ENCODE measurements at places on chromosomes 6 and 20. TPM values are rescaled to one million over a fixed set of nuclear protein-coding genes. Genes with fewer than 3 reads are reported as not detected.

GRCh38 chr6:136846046-136846445, 23.7 kb downstream of the PEX7 start:
- no peaks in the 10 kb centered on the region for H3K4me1 ChIP-seq
- peak; percentile 36 for DNase-seq
- no peaks in the 10 kb centered on the region for H3K27me3 ChIP-seq
- no peak overlapping the region for H3K4me3 ChIP-seq

GRCh38 chr20:14829906-14830305, 492.5 kb upstream of the FLRT3 start:
- no peak overlapping the region for H3K27ac ChIP-seq
- H3K36me3 ChIP-seq = no peaks in the 10 kb centered on the region
- H3K27me3 ChIP-seq = no peaks in the 10 kb centered on the region
- H3K4me1 ChIP-seq = no peaks in the 10 kb centered on the region

- H3K27ac ChIP-seq = no peak overlapping the region
- H3K4me3 ChIP-seq = no peak overlapping the region
- peaks cover 4% of the 10 kb centered on the region for H3K36me3 ChIP-seq
- no peak for DNase-seq
These were observed 103.0 kb downstream of the BCKDHB start for GRCh38 chr6:80209430-80209829.

- H3K36me3 ChIP-seq = no peaks in the 10 kb centered on the region
- no peak overlapping the region for H3K4me3 ChIP-seq
- DNase-seq = no peak
- no peak overlapping the region for H3K27ac ChIP-seq
- no peaks in the 10 kb centered on the region for H3K4me1 ChIP-seq
- H3K27me3 ChIP-seq = no peaks in the 10 kb centered on the region
These were observed 56.2 kb upstream of the NHSL1 start for GRCh38 chr6:138555421-138555988.

DNA sequence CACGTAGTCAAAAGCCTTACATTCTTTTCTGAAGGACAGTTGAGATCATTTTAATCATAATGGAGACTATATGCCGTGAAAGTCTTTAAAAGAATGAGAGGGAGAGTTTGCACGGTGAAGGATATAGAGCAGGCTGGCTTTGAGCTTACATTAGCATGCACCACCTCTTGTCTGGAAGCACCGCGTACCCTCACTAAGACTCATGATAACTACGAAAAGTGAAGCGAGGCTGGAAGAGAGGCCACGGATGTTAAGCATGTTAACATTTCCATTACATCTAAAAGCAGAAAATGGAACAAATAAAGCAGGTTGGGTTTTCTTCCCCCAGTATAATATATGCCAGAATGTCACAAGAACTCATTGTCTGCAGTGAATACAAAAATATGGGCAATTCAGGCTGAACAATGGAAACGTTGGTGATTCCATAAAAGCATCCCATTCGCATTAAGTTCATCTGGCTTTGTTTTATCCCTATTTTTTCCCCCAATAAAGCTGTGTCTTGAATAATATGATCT, 40.6 kb upstream of the NKX2-2 start:
- H3K4me3 ChIP-seq = no peak overlapping the region
- H3K27me3 ChIP-seq = no peaks in the 10 kb centered on the region
- no peak overlapping the region for H3K27ac ChIP-seq
- no peak for DNase-seq

ZSWIM3 gene
- 8.0 TPM for total RNA-seq

CEP57L1 gene
- 22.2 TPM for total RNA-seq
